CD4-positive, alpha-beta T cell (primary cell): ENCODE measurements at places on chromosomes 16 and 17.

GRCh38 chr17:29982991-29983653 lies 41.7 kb downstream of the EFCAB5 start:
- DNase-seq, result no peak

- DNase-seq, result peak; percentile 43
Observed at GRCh38 chr17:50425682-50426471, at the start of gene ACSF2. Gene ACSF2 (plus strand): TSS chr17:50426218. CDS start chr17:50426262, 44 bp downstream.

GRCh38 chr16:57821149-57821971 lies 19.1 kb upstream of the KIFC3 start:
- DNase-seq, result no peak

DNA sequence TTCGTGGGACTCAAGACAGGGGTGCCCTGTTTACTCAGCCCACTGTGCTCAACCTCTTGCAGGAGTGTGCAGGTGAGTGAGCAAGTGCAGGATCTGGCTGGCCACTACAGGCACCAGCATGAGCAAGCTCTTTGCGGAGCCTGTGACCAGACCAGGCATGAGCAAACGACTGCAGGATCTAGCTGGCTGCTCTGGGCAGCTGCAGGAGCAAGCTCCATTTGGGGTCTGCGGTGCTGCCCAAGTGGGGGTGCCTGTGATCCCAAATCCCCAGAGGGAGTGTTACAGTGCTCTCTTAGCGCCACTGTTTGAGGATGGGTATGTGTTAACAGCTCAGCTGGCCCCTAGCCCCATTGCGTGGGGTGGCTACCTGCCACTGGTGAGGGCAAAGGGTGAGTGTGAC lies 2.4 kb downstream of the USP6 start:
- no peak for DNase-seq

- DNase-seq, result no peak
Observed at GRCh38 chr16:86010680-86011141, 111.7 kb downstream of the IRF8 start.

GRCh38 chr16:11342021-11342855 lies 3.0 kb upstream of the RMI2 start:
- DNase-seq, result no peak

DNA sequence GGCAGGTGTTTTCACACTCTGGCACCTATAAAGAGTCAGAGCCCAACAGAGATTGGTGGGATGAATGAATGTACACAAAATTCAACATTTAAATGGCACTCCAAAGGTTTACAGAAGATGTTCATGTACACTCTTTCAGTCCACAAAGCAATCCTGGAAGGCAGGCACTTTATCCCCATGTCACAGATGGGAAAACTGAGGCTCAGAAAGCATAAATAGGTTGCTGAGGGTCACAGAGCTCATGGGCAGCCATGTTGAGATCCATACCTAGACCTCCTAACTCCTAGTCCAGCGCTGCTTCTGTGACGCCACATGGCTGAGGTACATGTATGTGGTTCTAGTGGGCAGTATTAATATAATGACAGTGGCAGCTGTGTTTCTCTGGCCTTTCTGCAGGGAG lies 157.7 kb upstream of the LHX1 start:
- no peak for DNase-seq
